ENCODE measurements at places on chromosomes 2 and 18.

- DNase-seq: no peak
Measured at GRCh38 chr2:190186238-190186637, 123.7 kb upstream of the MSTN start.

DNA sequence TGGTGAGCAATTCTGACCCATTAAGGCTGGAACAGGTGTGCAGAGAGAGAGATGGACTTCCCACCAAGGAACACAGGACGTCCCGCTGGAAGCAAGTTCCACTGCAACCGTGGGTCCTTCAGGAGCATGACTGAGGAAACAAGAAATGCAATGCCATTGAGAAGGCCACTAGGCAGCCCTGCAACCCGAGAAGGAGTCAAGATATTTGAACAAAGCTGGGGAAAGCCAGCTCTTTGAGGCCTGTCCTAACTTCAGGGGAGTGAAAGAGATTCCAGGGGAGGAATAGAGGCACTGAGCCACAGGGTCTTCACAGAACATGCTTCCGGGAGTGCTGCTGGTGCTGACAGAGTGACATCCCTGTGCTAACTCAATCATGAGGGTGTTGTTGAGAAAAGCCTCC, 153.8 kb upstream of the ZNF236 start:
- no peak for DNase-seq

- peak; percentile 7 for DNase-seq
Measured at GRCh38 chr2:112583497-112584133, 794 bp upstream of the CHCHD5 start.

GRCh38 chr2:231009236-231009919, 13.5 kb downstream of the SPATA3 start:
- DNase-seq: no peak

GRCh38 chr18:59041296-59041695, 98.4 kb upstream of the SEC11C start:
- DNase-seq: no peak

- DNase-seq: no peak
Measured at GRCh38 chr2:216163518-216163917, 54.4 kb downstream of the XRCC5 start.

DNA sequence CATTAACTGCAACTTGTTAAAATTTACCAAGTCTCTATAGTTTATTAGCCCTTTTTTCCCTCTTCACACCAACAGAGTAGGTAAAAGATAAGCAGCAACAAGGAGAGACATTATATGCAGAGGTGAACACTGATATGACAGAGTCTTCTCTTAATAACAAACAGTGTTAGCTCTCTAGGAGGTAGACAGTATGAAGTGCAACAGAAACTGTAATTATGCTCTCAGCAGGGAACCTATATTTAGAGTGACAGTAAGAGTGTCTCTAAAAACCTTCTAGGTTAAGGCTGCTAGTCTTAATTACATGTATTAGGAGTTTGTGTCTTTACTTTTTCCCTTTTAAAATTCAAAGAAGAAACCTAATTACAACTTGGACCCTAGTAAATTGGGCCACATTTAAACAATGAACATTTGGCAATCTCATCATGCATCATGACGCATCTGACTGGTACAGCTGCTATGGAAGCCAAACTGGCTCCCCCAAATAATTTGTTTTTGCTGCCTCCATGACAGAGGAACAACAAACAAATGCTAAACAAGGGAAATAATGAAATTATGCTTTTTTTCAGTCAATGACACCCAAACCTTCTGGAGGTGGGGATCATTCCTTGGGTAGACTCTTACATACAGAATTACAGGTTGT, 69.9 kb upstream of the MMADHC start:
- DNase-seq: no peak

DNA sequence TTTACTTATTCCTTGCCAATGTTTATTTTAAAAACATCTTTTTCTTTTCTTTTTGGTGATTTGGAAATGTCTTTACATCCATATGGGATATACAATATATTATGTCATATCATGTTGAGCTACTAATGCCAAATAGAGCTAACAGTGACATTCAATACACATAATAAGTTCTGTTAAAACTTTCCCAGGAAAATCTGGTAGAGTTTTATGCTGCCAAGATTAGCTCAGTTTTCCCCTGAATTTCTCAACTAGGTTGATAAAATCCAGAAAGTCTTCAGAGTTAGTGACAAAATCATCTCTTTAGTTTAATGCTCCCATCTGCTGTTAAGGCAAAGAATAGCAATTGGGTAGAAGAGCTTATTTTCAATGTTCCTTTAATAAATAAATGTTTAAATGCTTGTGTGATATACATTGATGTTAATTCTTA, 9.9 kb downstream of the COL3A1 start:
- DNase-seq: no peak

- DNase-seq: no peak
Measured at GRCh38 chr2:27573452-27573851, 9.4 kb upstream of the ZNF512 start.

DNA sequence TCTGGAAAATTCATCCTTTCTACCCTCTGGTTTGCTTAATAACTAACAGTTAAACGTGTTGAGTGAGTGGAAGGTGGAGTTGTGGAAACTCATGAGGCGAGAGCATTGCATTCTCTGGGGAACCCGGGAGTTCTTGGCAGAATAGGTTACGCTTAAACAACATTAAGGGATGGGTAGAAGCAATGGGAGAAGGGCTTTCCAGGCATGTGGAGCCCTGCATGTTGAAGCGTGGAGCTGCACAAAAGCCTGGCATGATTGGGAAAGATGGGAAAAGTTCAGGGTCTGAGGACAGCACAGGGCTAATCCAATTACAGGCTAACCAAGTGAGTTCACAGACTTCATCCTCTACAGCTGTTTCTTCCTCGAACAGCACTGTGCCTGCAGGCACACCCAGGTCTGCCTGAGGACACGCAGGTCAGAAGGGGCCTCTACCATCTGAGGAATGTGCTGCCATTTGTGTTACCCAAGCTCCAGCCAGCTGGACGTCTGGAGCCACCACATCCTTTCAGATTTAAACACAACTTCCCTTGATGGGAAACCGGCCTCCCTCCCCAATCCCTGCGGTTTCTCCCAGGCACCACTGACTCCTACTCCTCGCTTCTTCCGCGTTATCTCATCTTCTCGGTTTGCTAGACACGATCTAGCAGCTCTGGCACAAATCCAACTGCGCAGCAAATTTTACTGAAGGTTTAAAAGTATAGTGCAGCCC, 164.2 kb downstream of the ANTXR1 start:
- no peak for DNase-seq

GRCh38 chr2:240269886-240270285, 129.4 kb upstream of the OTOS start:
- DNase-seq: no peak

DNA sequence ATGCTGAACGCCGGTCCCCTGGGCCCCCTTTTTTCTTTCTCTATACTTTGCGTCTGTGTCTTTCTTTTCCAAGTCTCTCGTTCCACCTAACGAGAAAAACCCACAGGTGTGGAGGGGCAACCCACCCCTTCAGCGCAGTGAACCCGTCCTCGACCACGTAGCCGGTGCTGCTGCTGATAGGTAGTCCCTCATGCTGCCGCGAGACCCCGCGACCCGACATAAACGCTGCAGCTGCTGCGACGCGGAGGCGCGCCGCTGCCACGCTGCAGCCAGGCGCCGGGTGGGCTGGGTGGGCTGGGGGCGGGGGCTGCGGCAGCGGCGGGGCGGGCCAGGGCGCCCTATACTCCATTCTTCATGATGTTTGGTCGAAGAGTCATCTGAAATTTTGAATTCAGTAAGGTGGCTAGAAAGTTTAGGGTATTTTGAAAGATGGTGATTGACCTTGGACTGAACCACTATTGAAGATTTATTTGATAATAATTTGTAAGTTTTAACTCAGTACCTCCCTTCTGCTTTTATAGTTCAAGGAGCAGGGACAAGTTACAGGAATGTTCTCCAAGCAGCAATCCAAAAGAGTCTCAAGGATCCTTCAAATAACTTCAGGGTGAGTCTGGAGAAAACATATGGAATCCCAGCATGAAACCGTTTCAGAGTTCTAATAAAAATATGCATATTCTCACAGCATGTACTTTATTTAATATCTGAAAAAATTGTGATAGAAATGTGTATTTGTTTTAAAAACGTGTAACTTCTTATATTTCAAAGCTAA, 24.1 kb downstream of the CFLAR start:
- DNase-seq: no peak

DNA sequence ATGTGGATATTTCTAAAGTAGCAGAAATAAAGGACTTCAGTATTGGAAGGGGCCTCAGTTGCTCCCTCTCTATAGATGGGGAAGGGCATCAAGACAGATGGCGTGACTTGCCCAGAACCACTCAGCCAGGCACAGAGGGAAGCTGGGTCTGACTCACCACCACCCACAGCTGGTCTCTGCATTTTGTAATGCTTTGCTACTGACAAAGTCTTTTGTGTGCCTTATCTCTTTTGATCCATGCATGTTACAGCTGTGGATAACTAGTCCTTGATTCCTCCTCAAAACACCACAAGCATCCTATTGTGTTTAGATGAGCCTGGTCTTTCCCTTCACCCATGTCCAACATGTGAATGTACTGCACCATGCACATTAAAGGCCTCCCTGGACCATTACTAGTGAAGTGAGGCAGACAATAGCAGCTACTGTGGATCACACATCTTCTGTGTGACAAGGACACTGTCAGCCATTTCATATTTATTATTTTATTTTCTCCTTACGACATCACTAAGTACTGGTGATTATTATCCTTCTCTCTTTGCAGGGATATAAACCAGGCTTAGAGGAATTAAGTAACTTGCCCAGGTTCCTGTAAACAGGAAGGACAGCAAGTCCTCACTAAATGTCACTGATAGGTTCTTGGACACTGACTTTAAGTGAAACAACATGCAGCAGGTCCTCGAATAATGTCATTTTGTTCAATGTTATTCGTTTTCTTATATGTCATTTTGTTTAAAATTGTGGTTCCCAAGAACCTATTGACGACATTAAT, 29.6 kb upstream of the IL37 start:
- peak; percentile 4 for DNase-seq

DNA sequence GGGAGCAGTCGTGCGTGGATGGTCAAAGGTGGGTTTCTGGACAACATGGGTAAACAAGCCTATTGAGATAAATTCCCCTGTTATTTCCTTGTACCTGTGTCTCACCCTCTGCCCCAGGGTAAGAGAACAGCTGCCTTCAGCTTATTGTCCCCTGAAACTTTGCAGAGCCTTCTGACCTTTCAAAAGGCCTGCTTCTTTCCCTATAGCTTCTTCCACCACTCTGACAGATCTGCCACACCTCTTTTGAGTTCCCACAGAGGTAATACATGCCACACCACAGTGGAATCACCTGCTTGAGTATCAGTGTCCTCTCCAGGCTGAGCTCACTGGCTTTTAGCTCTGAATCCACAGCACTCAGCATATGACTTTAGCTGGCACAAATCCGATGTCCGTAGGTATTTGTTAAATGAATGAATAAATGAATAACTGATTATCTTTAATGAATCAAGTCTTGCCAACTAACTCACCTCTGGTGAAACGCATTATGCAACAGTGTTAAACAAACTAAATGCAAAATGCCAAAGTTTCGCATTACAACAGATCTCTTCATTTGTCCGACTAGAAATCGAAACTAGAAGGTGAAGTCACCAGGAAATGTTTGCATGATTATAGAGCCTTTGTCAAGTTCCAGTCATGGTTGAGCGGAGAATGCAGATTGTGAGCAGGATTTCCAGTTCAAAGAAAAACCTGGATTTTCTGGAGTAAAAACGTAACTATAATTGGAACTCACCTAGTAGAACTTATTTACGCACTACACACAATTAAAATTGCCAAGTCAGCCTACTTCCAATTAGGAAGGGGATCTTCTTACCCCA, 16.4 kb downstream of the DYNAP start:
- DNase-seq: no peak

DNA sequence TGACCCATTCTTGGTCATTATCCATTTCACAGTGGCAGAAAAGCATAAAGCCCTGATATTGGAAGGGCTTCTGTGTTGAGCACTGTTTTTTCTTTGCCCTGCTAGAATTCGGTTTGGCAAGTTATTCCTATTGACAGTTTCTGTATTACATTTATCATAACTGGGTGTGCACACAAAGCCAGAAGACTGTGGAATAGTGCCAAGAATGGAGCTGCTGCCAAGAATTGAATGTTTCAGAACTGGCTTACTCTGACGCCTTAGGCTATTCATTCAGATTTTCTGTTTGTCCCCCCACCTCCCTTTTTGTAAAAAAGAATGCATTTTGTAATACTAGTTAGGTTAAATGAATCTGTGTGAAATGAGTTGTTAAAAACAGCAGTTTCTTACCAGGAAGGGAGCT, 12.7 kb downstream of the KDM3A start:
- DNase-seq: no peak

DNA sequence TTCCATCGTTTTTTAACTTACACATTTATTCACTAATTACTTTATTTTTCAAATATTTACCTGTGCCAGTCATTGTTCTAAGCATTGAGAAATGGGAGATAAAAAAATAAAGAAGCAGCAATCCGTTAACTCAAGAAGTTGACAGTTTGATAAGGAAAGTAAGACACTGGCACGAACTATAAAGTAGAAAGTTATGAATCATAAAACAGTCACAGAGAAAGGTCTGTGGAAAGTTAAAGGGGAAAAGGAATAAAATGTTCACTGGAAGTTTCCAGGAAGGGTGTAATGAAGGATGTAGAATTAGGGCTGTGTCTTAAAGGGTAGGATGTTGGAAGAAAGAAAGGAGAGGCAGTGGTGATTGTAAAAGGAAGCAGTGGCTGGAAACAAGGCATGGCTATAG, 118.9 kb downstream of the RDH14 start:
- DNase-seq: no peak

GRCh38 chr2:122029945-122030344, 274.5 kb downstream of the TSN start:
- DNase-seq: no peak

GRCh38 chr2:28326469-28326805, 66.2 kb upstream of the FOSL2 start:
- no peak for DNase-seq

- DNase-seq: no peak
Measured at GRCh38 chr2:110743600-110743999, 11.2 kb downstream of the ACOXL start.

- no peak for DNase-seq
Measured at GRCh38 chr18:77086034-77086433, 46.5 kb downstream of the MBP start.

GRCh38 chr2:224931956-224932355, 110.3 kb downstream of the DOCK10 start:
- DNase-seq: no peak

GRCh38 chr18:56044239-56044638, 456.2 kb upstream of the TCF4 start:
- no peak for DNase-seq

- DNase-seq: no peak
Measured at GRCh38 chr2:109523536-109524361, 90.0 kb downstream of the SEPTIN10 start.

DNA sequence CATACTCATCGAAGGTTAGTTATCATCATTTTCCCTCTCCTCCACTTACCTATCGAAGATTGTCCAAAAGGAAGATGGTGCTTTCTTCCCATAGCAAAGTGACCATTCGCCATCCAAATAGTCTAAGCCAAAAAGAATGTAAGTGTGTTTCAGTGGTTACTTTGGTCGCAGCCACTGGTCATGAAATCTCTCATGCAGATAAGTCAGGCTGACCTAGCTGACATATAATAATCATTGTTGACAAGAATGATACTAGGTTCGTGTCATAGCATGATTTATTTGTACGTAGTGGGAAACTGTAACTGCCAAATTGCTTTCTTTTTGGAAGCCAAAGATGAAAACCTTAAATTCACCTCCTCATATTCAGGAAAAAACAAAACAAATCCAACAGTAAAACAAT, 89.6 kb upstream of the PMAIP1 start:
- no peak for DNase-seq

All from CD4-positive, alpha-beta T cell treated with Interleukin-15 for 4 hours (primary cell).